ENCODE measurements at places on chromosomes 16 and 17. TPM values are rescaled to one million over a fixed set of nuclear protein-coding genes. Genes with fewer than 3 reads are reported as not detected.

DNA sequence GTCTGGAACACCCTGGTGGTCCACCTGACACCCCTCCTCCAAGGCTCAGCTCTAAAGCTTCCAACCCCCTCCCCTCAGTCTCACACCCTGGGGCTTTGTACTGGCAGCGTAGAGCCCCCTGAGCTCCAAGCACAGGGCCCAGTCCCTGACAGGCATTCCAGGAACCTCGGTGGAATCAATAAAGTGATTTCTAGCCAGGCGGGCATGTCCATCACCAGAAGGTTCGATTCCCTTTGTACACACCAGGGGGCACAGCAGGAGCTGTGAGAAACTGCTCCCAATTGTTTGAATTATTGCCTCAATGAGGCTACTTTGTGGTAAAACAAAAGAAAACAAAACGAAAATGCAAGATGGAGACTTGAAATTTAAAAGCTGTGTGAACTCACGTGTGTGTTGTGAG, 51.8 kb downstream of the SMPD3 start:
- H3K36me3 ChIP-seq, result no peaks in the 10 kb centered on the region
- H3K4me1 ChIP-seq, result peaks cover 3% of the 10 kb centered on the region
- DNase-seq, result peak; percentile 29
- H3K27ac ChIP-seq, result no peak overlapping the region
- no peaks in the 10 kb centered on the region for H3K27me3 ChIP-seq
- no peak overlapping the region for H3K4me3 ChIP-seq

DNA sequence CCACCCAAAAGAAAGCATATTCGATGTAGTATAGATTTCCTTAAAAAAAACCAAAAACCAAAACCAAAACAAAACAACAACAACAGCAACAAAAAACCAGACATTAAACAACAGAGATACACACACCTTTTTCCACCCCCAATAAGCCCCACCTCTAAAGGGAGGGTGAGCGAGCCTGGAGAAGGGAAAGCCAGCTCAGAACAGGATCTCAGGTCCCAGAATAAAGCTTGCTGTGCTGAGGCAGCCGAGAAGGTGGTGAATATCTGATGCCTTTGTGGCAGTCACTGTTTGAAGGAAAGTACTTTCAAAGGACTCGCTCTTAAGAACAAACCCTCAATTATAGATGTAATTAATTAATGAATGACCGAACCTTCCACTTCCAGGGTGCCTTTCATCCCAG, 470 bp downstream of the KRT23 start:
- peaks cover 5% of the 10 kb centered on the region for H3K4me1 ChIP-seq
- no peak overlapping the region for H3K4me3 ChIP-seq
- H3K27me3 ChIP-seq, result no peaks in the 10 kb centered on the region
- no peak overlapping the region for H3K27ac ChIP-seq
- DNase-seq, result no peak
- H3K36me3 ChIP-seq, result no peaks in the 10 kb centered on the region

DNA sequence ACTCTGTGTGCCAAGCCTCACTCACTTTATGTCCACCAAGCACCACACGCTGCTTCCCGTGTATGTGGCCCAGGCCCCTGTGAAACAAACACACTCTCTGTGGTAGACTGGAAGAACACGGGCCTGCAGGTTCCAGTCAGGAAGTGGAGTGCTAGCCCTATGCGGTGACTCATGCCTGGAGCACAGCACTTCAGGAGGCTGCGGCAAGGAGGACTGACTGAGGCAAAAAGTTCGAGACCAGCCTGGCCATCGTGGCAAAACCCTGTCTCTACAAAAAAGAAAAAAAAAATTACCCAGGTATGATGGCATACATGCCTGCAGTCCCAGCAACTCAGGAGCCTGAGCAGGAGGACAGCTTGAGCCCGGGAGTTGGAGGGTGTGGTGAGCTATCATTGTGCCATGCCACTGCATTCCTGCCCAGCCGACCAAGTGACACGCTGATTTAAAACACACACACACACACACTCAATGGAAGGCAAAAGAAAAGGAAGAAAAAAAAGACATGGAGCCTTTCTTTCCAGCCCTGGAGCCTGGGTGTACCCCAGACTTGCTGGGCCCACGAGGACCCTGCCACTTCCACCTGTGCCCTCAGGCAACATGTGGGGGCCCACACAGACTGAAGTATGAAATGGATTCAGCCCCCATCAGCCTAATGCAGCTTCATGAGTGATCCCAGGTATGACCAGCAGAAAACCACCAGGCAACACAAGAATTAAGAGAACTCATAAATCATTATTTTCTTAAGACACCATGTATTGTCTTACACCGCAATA, 126.6 kb downstream of the ANKRD11 start:
- no peaks in the 10 kb centered on the region for H3K36me3 ChIP-seq
- peaks cover 87% of the 10 kb centered on the region for H3K4me1 ChIP-seq
- no peak for DNase-seq
- H3K27me3 ChIP-seq, result no peaks in the 10 kb centered on the region
- peak overlapping the region; percentile 91 for H3K27ac ChIP-seq

DNA sequence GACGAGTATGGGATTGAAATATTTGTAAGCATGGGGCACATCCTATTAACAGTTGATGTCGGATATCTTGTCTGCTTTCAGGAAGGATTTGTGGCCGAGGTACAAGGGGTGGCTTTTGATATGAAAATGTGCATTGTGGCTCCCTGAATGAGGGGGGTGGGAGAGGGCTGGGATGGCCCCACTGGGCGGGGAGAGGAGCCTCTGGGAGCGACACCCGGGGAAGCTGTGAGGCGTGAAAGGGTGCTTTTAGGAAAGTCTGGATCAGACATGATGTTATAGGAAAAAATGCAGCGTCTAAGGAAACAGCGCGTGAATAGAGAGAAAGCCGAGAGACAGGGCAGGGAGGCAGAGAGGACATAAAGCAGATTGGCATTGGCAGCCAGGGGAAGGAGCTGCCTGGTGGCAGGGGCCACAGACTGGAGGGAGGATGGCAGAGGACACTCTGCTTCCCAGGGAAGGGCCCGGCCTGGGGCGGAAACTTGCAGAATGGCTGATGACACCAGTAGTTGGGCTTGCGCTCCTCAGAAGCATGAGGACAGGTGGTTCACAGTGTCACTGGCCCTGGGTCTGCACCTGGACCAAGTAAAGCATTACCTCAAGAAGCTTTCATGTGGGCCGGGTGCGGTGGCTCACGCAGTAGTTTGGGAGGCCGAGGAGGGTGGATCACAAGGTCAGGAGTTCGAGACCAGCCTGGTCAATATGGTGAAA, 95.7 kb downstream of the NTN1 start:
- no peak overlapping the region for H3K4me3 ChIP-seq
- peaks cover 7% of the 10 kb centered on the region for H3K4me1 ChIP-seq
- peaks cover 2% of the 10 kb centered on the region for H3K36me3 ChIP-seq
- H3K27ac ChIP-seq, result no peak overlapping the region
- peaks cover 7% of the 10 kb centered on the region for H3K27me3 ChIP-seq

GRCh38 chr17:28807925-28808634, 34.5 kb downstream of the FAM222B start:
- H3K27me3 ChIP-seq, result no peaks in the 10 kb centered on the region
- peak overlapping the region; percentile 46 for H3K4me3 ChIP-seq
- peaks cover 4% of the 10 kb centered on the region for H3K36me3 ChIP-seq
- no peak for DNase-seq
- peak overlapping the region; percentile 96 for H3K27ac ChIP-seq
- peaks cover 50% of the 10 kb centered on the region for H3K4me1 ChIP-seq

DNA sequence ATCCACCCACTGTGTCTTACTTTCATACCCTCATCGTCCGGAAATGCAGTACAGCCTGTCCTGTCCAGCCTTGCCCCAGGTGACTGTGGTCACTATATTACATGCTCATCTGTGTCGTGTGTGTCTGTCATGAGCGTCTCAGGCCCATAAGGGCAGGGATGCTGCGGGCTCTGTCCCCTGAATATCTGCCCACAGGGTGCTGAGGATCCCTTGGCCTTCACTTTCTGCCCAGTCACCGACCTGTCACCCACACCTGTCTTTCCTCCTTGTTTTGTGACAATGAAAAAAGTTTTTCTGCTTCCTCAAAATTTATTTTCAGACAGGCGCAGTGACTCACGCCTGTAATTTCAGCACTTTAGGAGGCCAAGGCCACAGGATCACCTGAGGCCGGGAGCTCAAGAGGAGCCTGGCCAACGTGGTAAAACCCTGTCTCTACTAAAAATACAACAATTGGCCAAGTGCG, 1.4 kb upstream of the CTRB1 start:
- no peak overlapping the region for H3K27ac ChIP-seq
- H3K4me1 ChIP-seq, result peaks cover 16% of the 10 kb centered on the region
- no peak overlapping the region for H3K4me3 ChIP-seq
- no peaks in the 10 kb centered on the region for H3K27me3 ChIP-seq
- no peaks in the 10 kb centered on the region for H3K36me3 ChIP-seq

DNA sequence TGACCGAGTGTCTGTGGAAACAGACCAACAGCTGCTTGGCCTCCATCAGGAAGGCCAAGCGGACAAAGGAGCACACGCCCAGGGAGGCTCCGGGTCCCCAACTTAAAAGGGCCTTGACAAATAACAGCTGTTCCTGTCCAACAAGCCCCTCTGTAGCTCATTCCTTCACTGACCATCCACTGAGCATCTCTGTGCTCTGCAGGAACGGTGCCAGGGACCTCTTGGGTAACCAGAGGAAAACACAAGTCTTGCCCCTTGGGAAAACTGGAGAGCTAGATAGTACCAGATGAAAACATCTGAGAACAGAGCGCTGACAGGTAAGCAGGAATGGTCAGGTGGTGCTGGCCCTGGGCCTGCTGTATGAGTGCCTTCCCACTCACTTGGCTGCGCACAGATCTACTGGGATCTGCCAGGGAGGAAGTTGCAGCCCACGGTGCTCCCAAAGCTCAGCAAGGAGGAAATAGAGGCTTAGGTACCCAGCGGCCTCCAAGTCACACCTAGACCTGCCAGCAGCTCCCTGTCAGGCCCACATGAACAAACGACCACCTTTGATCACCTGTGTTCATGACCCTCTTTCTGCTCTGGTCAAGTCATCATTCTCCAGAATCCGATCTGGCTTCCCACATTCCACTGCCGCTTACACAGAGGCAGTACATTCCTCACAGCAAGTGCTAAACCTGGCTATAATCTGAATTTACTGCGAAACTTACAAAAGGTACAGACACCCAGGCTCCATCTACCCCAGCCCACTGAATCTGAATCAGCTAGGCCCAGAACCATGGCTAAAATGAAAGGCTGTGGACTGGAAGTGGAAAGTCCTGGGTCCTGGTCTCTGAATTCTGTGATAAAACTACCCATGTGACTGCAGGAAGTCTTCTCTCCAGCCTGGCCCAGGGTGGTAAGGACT, 12.5 kb downstream of the DCAKD start:
- peaks cover 19% of the 10 kb centered on the region for H3K4me1 ChIP-seq
- H3K36me3 ChIP-seq, result peaks cover 6% of the 10 kb centered on the region
- no peaks in the 10 kb centered on the region for H3K27me3 ChIP-seq
- H3K27ac ChIP-seq, result no peak overlapping the region
- no peak for DNase-seq

DNA sequence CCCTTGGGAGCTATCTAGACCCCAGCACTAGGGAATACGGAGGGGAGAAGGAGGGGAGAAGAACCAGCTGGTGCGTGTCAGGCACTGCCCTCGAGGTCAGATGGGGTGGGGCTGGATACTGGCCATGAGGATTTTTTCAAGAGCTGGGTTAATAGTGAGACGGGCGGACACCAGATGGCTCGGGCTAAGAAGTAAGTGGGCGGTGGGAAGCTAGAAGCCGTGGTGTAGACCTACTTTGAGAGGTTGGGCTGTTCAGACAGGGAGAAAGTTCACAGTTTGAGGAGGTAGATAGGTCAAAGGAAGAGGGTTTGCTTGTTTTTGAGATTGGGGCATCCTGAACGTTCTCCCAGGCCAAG, 303.8 kb downstream of the SEC14L1 start:
- H3K27ac ChIP-seq, result peak overlapping the region; percentile 81
- no peak overlapping the region for H3K4me3 ChIP-seq
- H3K4me1 ChIP-seq, result peaks cover 78% of the 10 kb centered on the region
- no peak for DNase-seq
- H3K27me3 ChIP-seq, result no peaks in the 10 kb centered on the region

DNA sequence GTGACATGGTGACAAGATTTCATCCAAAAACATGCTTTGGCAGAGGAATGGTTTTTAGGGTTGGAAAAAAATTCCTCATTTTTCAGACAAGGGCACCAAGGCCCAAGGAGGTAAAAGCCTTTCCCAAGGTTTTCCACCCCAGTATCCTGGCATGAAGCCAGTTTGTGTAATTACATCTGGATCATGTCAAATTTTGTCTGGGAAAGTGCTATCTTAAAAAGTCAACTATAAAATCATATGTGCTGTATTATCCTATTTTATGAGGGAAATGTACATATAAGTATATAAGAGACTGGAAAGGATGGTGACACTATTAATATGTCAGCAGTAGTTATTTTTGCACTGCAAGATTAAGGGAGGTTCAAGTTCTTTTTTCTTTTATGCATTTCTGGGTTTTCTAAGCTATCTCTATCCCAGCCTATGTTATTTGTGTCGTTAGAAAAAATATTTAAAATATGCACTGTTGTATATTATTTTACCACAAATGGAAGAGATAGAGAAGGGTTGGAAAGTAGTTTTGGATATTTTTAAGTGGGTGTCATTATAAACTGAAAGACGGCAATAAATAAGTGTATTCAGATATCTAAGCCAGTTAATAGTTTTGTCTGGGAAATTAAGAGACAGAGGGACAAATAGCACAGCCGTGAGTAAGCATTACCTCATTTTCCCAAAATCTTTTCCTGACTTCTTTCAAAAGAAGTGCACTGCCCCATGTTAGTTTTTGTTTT, 13.5 kb upstream of the FBXO47 start:
- peak overlapping the region; percentile 91 for H3K27ac ChIP-seq
- no peak for DNase-seq
- peak overlapping the region; percentile 10 for H3K4me3 ChIP-seq
- H3K36me3 ChIP-seq, result no peaks in the 10 kb centered on the region
- H3K27me3 ChIP-seq, result no peaks in the 10 kb centered on the region
- H3K4me1 ChIP-seq, result peaks cover 31% of the 10 kb centered on the region

TP53TG3F gene
- total RNA-seq, result not detected

DNA sequence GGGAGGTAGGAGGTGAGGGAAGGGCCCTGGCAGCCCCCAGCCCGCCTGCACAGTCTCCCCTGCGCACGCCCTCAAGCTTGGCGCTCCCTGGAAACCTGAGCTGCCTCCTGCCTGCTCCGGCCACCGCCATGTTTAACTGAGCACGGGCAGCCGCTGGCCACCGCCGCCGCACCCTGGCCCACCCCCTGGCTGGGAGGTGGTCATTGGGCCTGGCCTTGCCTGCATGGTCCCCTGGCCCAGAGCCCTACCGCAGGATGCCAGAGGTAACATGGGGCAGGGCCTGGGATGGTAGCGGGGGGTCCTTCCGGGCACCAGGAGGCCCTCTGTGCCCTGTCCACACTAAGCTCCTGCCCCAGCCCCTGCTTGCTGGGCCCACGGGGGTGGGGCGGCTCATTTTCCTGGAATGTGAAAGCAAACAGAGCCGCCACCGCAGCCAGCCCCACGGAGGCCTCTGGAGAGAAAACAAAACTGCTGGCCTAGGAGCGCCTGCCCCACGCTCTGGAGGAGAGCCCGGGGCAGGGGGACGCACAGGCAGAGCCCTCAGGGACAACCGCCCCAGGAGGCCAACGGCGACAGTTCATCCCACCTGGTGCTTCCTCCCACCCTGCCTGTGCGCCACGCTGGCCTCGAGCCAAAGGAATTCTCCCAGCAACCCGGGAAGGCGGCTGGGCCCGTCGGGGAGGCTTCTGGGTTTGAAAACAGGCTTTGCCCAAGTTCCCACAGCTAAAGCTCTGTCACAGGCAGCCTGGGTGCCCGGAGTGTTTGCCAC, 8.9 kb downstream of the NHERF2 start:
- peak; percentile 97 for DNase-seq
- H3K4me3 ChIP-seq, result no peak overlapping the region
- peak overlapping the region; percentile 83 for H3K27ac ChIP-seq

C17orf58 gene
- 10.9 TPM for total RNA-seq

Measured in chondrocyte (in vitro differentiated cells).